ENCODE measurements at places on chromosomes 5 and 9. TPM values are rescaled to one million over a fixed set of nuclear protein-coding genes. Genes with fewer than 3 reads are reported as not detected.

Gene ZNF300
- total RNA-seq, result 8.4 TPM

Gene SHC3
- total RNA-seq, result 11.4 TPM

Gene C5orf46
- not detected for total RNA-seq

Gene RAB3C
- under 0.01 TPM for total RNA-seq

Gene GRIN3A
- total RNA-seq, result not detected

Gene IFNB1
- not detected for total RNA-seq

Gene ZDHHC11
- total RNA-seq, result 3.0 TPM

Gene ST6GALNAC6
- total RNA-seq, result 193 TPM

Gene ZNF346
- total RNA-seq, result 24.9 TPM

Gene IRX2
- not detected for total RNA-seq

Gene LCN12
- 5.4 TPM for total RNA-seq

Gene PNPLA7
- total RNA-seq, result 25.1 TPM

Gene CNTNAP3B
- total RNA-seq, result 14.9 TPM

Gene DNAI1
- total RNA-seq, result not detected

Gene MEIKIN
- not detected for total RNA-seq

GRCh38 chr5:154223320-154223719, 32.8 kb downstream of the GALNT10 start:
- DNase-seq, result no peak
- no peak overlapping the region for H3K4me3 ChIP-seq
- H3K4me1 ChIP-seq, result peaks cover 10% of the 10 kb centered on the region
- no peaks in the 10 kb centered on the region for H3K36me3 ChIP-seq
- H3K27ac ChIP-seq, result no peak overlapping the region

DNA sequence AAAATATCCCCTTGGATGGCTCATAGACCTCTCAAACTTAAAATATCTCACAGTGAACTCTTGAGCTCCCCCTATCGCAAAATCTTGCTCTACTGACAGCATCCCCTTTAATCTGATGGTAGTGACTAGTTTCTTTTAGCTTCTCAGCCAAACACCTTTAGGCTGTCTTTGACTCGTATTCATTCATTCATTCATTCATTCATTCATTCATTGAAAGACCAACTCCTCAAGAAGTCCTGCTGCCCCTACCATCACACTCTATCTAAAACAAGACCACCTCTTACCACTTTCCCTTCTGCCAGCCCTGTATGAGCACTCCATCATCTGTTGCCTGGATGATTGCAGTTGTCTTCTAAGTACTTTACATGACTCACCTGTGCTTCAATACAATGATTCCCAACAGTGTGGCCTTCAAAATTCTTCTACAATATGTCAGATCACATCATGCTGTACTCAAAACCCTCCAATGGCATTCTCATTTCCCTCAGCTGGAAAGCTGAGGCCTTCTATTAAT, 46.8 kb downstream of the ITGA2 start:
- H3K4me1 ChIP-seq, result peaks cover 31% of the 10 kb centered on the region
- no peaks in the 10 kb centered on the region for H3K36me3 ChIP-seq
- no peak overlapping the region for H3K27ac ChIP-seq
- no peak overlapping the region for H3K4me3 ChIP-seq
- no peaks in the 10 kb centered on the region for H3K27me3 ChIP-seq
- DNase-seq, result no peak

- no peak overlapping the region for H3K4me3 ChIP-seq
- H3K4me1 ChIP-seq, result no peaks in the 10 kb centered on the region
- H3K27me3 ChIP-seq, result peaks cover 14% of the 10 kb centered on the region
- no peak overlapping the region for H3K27ac ChIP-seq
- H3K36me3 ChIP-seq, result no peaks in the 10 kb centered on the region
Observed at GRCh38 chr5:176781054-176781375, 29.3 kb upstream of the UNC5A start.

DNA sequence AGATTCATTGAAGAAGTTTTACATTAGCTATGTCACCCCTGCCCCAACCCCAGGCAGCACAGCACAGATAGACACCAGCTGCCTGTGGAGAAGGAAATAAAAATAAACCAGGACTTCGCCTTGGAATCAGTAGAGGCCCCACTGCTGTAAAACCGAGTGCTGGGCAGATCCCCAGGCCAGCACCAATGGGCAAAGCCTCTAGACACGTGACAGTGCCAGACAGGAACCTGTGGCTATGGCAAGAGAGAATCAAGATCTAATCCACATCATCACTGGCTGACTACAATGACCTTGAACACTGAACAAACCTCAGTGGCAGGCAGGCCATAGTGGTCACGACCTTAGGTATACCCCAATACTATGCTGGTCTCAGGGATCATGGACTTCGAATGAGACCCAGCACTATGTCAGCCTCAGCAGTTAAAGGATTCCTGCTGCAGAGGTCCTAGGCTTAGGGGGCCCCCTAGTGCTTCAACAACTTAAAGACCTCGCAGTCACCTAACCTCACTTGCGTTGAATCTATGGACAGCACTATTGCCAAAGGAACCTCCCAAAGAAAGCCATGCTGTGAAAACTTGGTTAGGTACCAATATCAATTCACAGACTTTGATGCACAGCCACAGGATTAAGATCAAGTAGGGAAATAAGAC, 2118.6 kb upstream of the C9orf72 start:
- DNase-seq, result no peak
- no peak overlapping the region for H3K27ac ChIP-seq
- no peaks in the 10 kb centered on the region for H3K4me1 ChIP-seq
- H3K27me3 ChIP-seq, result no peaks in the 10 kb centered on the region
- no peaks in the 10 kb centered on the region for H3K36me3 ChIP-seq

DNA sequence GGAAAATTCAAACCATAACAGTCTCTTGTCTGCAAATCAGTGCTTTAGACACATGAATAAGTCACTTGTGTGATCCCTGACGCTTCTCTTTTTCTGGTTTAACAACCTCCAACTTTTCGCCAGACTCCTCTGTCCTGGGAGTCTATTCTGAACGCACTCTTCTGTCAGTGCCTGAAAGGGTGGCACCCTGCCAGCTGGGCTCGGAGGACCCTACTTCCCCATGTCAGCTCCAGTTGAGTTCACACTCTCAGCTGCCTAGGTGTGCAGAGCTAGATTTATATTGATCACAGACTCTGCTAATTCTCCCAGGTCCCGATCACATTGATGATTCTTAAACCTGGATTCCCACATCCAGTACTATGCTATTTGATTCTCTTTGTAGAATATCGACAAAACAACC, 649.1 kb downstream of the BNC2 start:
- peak; percentile 64 for DNase-seq
- no peak overlapping the region for H3K27ac ChIP-seq
- H3K36me3 ChIP-seq, result no peaks in the 10 kb centered on the region
- no peak overlapping the region for H3K4me3 ChIP-seq
- no peaks in the 10 kb centered on the region for H3K27me3 ChIP-seq

GRCh38 chr5:181098762-181099601, 32.0 kb downstream of the OR2V1 start:
- H3K36me3 ChIP-seq, result no peaks in the 10 kb centered on the region
- H3K4me1 ChIP-seq, result no peaks in the 10 kb centered on the region
- no peak overlapping the region for H3K4me3 ChIP-seq
- DNase-seq, result no peak
- peaks cover 20% of the 10 kb centered on the region for H3K27me3 ChIP-seq
- H3K27ac ChIP-seq, result no peak overlapping the region

- DNase-seq, result no peak
- H3K27me3 ChIP-seq, result no peaks in the 10 kb centered on the region
- H3K4me1 ChIP-seq, result peaks cover 28% of the 10 kb centered on the region
- no peak overlapping the region for H3K4me3 ChIP-seq
- H3K36me3 ChIP-seq, result no peaks in the 10 kb centered on the region
Observed at GRCh38 chr9:130201399-130201873, 29.2 kb downstream of the NCS1 start.

- no peak for DNase-seq
- H3K27ac ChIP-seq, result no peak overlapping the region
- no peak overlapping the region for H3K4me3 ChIP-seq
- no peaks in the 10 kb centered on the region for H3K27me3 ChIP-seq
- no peaks in the 10 kb centered on the region for H3K4me1 ChIP-seq
Observed at GRCh38 chr5:91059409-91059808, 323.7 kb downstream of the ARRDC3 start.

DNA sequence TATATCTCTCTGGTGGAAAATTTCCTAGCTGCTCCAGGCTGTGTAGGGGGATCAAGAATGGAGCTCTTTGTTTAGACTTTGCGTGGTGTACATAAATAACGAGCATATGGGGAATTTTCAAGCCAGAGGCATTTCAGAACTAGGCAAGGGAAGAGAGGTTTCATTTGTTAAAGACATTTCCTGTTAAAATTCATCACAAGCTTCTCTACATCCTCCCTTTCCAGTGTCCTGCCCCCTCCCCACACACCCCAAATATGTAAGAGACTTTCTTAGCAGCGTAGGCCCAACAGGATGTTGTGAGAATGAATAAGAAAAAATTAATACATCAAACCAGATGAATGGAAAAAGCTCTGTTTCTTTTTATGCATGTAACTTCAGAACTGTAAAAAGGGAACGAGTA, 150.3 kb downstream of the GPBP1 start:
- H3K36me3 ChIP-seq, result no peaks in the 10 kb centered on the region
- no peaks in the 10 kb centered on the region for H3K27me3 ChIP-seq
- H3K27ac ChIP-seq, result no peak overlapping the region

- H3K4me3 ChIP-seq, result no peak overlapping the region
- no peaks in the 10 kb centered on the region for H3K27me3 ChIP-seq
- DNase-seq, result no peak
- H3K4me1 ChIP-seq, result no peaks in the 10 kb centered on the region
- no peak overlapping the region for H3K27ac ChIP-seq
Observed at GRCh38 chr5:53053364-53053763, 56.2 kb downstream of the MOCS2 start.

- no peaks in the 10 kb centered on the region for H3K36me3 ChIP-seq
- no peaks in the 10 kb centered on the region for H3K27me3 ChIP-seq
- no peak overlapping the region for H3K4me3 ChIP-seq
- H3K27ac ChIP-seq, result no peak overlapping the region
- H3K4me1 ChIP-seq, result peaks cover 59% of the 10 kb centered on the region
Observed at GRCh38 chr5:115838885-115839518, 2.4 kb downstream of the ATG12 start.

DNA sequence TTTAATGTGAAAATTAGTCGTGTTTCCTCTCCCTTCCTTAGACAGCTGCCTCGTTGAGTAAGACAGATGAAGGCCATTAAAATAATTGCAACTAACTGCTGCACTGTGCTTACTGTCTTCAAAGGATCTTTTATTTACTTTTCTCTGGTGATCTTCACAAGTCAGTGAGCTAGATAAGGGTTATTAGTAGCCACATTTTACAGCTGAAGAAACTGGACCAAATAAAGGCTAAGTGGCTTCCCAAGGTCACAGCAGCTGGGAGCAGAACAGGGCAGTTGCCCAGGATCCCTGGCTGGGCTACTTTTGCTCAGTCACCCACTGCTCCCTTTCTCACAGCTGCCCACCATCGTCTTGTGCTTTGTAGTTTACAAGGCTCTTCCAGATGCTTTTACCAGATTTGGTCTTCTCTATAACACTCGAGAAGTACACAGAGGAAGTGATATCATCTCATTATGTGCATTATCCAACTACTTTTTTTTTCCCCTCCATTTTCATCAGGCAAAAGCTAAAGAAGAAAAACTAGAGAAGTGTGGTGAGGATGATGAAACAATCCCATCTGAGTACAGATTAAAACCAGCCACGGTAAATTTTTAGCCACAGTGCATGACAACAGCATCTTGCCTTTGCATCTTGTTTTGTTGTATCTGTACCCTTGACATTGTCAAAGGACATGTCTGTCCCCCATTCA, 61.8 kb downstream of the ERAP1 start:
- DNase-seq, result no peak
- H3K27ac ChIP-seq, result no peak overlapping the region
- no peak overlapping the region for H3K4me3 ChIP-seq
- peaks cover 3% of the 10 kb centered on the region for H3K36me3 ChIP-seq
- no peaks in the 10 kb centered on the region for H3K27me3 ChIP-seq
- H3K4me1 ChIP-seq, result no peaks in the 10 kb centered on the region

DNA sequence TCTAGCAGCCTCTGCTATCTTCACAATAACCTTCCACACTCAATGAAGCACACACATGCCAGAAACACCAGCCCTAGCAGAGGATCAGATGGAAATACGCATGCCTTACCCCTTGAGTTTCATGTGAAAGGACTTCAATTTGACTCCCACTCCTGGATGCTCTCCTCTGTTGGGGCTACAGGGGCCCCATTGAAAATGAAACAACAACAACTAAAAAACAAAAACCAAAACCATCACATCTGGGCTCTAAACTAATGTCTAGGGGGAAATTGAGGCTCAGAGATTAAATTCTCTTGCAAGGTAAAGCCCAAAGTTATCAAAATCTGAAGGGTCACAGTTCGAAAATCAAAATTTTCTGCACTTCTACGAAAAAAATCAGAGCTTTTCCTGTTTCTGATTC, 7.9 kb upstream of the RFESD start:
- DNase-seq, result no peak
- no peaks in the 10 kb centered on the region for H3K36me3 ChIP-seq
- no peak overlapping the region for H3K4me3 ChIP-seq

DNA sequence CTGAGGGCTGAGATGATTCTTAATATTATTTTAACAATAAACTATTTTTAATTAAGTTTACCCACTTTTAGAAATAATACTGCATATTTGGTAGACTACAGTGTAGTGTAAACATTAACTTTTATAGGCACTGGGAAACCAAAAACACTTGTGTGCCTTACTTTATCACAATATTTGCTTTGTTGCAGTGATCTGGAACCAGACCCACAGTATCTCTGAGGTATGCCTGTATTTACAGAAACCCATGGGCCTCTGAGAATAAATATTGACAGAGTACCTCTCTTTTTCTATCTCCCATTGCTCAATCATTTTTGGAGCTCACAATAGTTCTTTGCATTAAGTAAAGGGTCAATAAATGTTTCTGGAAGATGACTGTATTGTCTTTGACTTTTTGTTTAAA, 73.3 kb downstream of the SLCO4C1 start:
- H3K4me3 ChIP-seq, result no peak overlapping the region
- H3K27ac ChIP-seq, result no peak overlapping the region
- no peaks in the 10 kb centered on the region for H3K4me1 ChIP-seq
- H3K27me3 ChIP-seq, result no peaks in the 10 kb centered on the region
- no peak for DNase-seq
- no peaks in the 10 kb centered on the region for H3K36me3 ChIP-seq

DNA sequence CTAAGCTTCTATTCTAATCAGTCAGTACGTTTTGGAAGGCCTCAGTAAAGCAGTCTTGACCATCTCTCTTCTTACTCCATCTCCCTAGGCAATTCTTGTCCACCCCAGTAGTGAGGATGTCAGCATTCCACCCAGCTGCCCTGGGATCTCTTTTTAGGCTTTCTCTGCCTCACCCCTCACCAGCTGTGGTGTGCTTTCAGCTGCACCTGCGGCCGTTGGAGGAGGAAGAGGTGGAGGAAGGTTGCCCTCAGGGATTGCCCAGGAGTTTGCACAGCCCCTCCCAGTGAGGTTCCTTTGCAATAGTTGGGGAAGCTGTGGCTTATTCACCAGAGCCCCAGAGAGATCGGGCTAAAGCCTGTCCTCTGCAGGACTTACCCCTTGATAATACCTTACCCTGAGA, 615.8 kb downstream of the BNC2 start:
- H3K27ac ChIP-seq, result no peak overlapping the region
- H3K4me3 ChIP-seq, result no peak overlapping the region
- no peak for DNase-seq
- no peaks in the 10 kb centered on the region for H3K27me3 ChIP-seq
- no peaks in the 10 kb centered on the region for H3K4me1 ChIP-seq

GRCh38 chr9:96398582-96399324, 15.2 kb upstream of the SLC35D2 start:
- no peak for DNase-seq
- H3K4me3 ChIP-seq, result no peak overlapping the region

GRCh38 chr5:61283471-61283870, 48.6 kb upstream of the ZSWIM6 start:
- H3K4me3 ChIP-seq, result no peak overlapping the region
- peaks cover 15% of the 10 kb centered on the region for H3K4me1 ChIP-seq
- no peak overlapping the region for H3K27ac ChIP-seq
- no peaks in the 10 kb centered on the region for H3K27me3 ChIP-seq
- no peaks in the 10 kb centered on the region for H3K36me3 ChIP-seq
- DNase-seq, result no peak
